ENCODE measurements at places on chromosomes 2 and 18. TPM values are rescaled to one million over a fixed set of nuclear protein-coding genes. Genes with fewer than 3 reads are reported as not detected.
A peak's percentile ranks its signal among the peaks of the same experiment; 100 is the strongest.

Gene IL37
- total RNA-seq, result not detected

Gene MROH2A
- not detected for total RNA-seq

DNA sequence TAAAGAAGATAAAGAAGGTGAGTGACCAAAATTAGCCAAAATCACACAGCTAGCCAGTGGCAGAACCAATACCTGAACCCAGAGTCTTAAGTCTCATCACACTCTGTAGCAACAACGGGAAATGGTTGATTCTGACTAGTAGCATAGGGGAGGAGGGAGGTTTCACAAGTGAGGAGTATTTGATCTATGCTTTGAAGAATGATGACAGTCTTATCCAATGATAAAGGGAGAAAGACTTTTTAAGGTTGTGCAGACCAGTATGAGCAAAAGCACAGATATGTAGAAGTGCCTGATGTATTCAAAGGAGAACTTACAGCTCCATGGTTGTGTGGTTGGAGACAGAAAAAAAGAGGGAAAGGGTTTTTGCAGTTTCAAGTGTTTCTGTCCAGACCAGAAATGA lies 50.7 kb upstream of the LINC00305 start:
- H3K36me3 ChIP-seq, result no peaks in the 10 kb centered on the region
- H3K4me1 ChIP-seq, result no peaks in the 10 kb centered on the region
- no peak overlapping the region for H3K27ac ChIP-seq

DNA sequence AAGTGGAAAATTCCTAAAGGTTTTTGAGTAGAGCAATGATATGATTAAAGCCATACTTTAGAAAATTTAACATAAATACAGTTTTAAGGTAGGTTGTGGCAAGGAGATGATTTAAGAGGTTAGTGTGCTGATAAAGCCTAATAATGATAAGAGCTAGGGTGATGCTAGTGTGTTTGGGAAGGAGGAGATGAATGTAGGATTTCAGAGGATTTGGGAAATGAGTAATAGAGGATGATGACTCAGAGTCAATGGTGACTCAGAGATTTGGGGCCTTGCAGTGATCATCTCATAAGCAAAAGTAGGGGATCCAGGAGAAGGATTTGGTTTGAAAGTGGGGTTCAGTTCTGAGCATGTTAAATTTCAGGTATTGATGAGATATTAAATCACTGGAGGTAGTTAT lies 23.3 kb downstream of the STAMBP start:
- no peak overlapping the region for H3K27ac ChIP-seq
- no peak overlapping the region for H3K4me3 ChIP-seq
- H3K4me1 ChIP-seq, result peaks cover 23% of the 10 kb centered on the region
- H3K36me3 ChIP-seq, result peaks cover 19% of the 10 kb centered on the region
- DNase-seq, result peak; percentile 81

Gene EPB41L3
- 19.2 TPM for total RNA-seq

Gene AQP12A
- total RNA-seq, result not detected

Gene ZNF385B
- not detected for total RNA-seq

DNA sequence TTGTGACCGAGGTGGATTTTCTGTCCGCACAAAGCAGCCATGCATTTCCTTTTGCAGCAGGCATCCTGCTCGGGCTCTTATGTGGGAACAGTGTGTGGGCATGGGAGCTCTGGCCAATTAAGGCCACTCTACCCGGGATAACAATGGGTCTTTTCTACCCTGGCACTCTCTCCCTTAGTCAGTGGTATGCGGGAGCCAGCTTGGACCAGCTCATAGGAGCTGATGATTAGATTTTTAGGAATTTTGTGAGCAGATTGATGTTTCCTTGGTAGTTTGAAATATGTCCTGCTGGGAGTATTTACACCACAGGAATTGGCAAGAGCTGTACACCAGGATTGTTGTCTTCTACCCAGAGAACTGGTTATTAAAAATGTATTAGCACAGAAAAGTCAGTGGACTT lies 89.3 kb downstream of the SPP2 start:
- H3K27me3 ChIP-seq, result no peaks in the 10 kb centered on the region
- no peak for DNase-seq
- H3K36me3 ChIP-seq, result no peaks in the 10 kb centered on the region
- H3K4me3 ChIP-seq, result no peak overlapping the region
